Putamen (tissue), 1 donor: ENCODE measurements at places on chromosomes 3 and 15.

- DNase-seq, result no peak
Measured at GRCh38 chr15:101169495-101170071, 82.3 kb downstream of the CHSY1 start.

DNA sequence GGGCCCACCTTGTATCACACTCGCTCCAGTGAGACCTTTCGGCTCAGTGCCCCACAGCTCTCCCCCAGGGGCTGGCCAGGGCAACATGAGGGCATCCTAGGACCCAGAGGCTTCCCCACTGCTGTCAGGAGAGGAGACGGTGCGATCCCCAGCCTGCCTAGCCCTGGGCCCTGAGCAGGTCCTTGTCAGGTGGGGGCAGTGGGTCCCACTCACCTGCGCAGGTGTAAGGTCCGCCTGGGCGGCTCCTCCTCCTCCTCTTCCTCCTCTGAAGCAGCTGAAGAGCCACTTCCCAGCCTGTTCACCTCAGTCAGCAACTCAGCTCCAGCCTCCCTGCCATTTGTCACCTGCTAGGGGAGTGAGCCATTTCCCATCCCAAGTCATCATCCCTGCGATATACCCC is 9.6 kb downstream of the KIF7 start:
- no peak for DNase-seq

GRCh38 chr15:84810073-84810840 is 6.9 kb upstream of the ALPK3 start:
- DNase-seq, result no peak

DNA sequence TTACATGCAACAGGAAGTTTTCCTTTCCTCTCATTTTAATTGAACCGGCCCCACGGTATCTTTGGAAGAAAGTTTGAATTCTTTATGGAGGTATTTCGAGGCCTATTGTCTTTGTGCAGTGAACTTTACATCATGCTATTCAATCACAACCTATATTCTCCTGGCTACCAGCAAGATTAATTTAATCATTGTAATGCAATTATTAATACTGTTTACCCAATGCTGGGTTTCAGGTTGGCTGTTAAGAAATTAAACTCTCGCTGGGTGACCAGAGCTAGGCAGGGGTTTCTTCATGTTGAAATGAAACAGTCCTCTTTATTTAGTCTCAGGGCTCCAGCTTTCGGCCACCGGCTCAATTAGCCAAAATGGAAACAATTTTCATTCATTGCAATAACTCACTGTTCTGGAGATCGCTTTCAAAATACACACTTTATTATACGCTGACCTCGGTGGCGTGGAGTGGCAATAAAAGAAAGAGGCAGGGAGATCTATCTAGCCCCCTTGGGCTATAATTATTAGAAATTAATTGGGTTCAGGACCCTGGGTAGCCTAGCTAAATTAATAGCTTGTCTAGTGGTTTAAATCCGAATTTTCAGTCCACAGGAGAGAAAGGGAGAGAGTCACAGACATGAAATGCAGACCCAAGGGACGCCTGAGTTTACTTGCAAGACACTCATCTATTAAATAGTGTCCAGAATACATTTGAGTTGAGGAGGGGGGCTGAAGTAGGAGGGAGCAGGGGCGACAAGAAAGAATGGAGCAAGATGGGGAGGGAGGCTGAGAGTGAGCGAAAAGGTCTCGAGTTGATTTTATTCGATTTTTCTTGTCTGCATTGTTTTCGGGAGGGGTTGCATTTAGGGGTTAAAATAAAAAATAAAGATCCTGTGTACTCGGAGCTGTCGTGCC is 3.9 kb upstream of the MECOM start:
- no peak for DNase-seq
